ENCODE measurements at places on chromosomes 13 and 19.

DNA sequence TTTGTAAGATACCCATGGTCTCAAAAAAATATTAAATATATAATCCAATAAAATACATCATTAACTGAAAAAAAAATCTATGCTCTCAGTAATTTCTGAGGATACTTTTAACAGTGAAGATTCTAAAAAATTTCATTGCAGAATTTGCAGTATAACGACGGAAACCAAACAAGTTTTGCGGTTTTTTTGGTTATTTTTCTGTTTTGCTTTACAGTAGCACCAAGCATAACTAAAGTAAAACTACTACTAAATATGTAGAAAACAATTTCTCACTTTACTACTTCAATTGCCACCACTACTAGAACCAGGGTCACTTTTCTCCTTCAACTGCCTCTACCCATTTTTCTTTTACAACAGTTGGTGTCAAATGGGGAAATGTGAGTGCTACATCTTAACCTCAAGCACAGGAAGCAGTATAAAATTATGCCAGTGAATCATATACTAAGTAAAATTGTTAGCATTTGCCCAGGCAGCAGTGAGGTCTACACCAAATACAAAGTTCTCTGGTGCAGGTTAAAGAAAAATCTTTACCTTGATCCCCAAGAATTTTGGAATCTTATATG is 24.1 kb downstream of the MICU2 start:
- H3K4me3 ChIP-seq, result no peak overlapping the region
- peaks cover 3% of the 10 kb centered on the region for H3K36me3 ChIP-seq
- DNase-seq, result no peak
- no peak overlapping the region for H3K27ac ChIP-seq
- no peaks in the 10 kb centered on the region for H3K27me3 ChIP-seq

GRCh38 chr19:5263615-5264014 is 77.0 kb downstream of the PTPRS start:
- DNase-seq, result no peak
- no peak overlapping the region for H3K4me3 ChIP-seq
- H3K27me3 ChIP-seq, result no peaks in the 10 kb centered on the region
- no peaks in the 10 kb centered on the region for H3K4me1 ChIP-seq
- H3K27ac ChIP-seq, result no peak overlapping the region

DNA sequence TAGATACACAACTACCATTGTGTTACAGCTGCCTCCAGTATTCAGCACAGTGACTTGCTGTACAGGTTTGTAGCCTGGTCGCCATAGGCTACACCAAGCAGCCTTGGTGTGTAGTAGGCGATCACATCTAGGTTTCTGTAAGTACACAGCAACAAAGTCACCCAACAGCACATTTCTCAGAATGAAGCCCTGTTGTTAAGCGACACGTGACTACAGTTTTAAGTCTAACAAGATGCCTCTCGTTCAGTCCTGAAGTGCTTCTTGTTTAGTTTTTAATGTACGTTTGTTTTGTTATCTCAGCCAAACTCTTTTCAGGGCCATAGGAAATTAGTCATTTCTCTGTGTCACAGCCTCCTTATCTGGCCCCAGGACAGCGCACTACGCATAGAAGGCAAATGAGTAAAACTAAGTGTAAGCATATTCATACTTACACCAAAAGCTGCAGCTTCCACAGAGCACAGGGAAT is 50.0 kb upstream of the GPR183 start:
- no peak for DNase-seq
- H3K4me3 ChIP-seq, result no peak overlapping the region
- H3K36me3 ChIP-seq, result peaks cover 14% of the 10 kb centered on the region

GRCh38 chr19:55216461-55217198 is 7.3 kb upstream of the PTPRH start:
- H3K27ac ChIP-seq, result no peak overlapping the region
- H3K27me3 ChIP-seq, result peaks cover 7% of the 10 kb centered on the region
- H3K4me1 ChIP-seq, result peaks cover 13% of the 10 kb centered on the region
- DNase-seq, result peak; percentile 41
- H3K4me3 ChIP-seq, result no peak overlapping the region

- H3K27ac ChIP-seq, result no peak overlapping the region
- no peak for DNase-seq
- no peak overlapping the region for H3K4me3 ChIP-seq
- no peaks in the 10 kb centered on the region for H3K4me1 ChIP-seq
Observed at GRCh38 chr13:45707516-45708100, 5.5 kb downstream of the CBY2 start.

DNA sequence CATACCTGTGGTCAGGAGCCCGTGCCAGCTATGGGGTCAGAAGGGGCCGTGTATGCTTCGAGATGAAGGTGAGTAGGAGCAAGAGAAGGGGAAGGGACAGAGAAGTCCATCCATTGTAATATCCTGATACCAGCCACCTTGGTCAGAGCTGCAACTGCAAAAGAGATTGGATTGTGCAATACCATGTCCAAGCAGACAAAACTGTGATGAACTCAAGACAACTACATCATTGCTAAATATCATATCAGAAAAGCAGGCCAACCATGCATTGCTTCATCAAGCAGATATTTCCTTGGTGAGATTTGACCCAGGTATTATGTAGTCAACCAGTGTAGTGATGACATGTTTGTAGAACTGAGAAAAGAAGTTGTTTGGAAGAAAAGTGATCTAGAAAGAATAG is 12.1 kb downstream of the HNRNPUL1 start:
- no peak for DNase-seq
- peaks cover 97% of the 10 kb centered on the region for H3K36me3 ChIP-seq
- no peak overlapping the region for H3K27ac ChIP-seq
- no peaks in the 10 kb centered on the region for H3K4me1 ChIP-seq
- H3K4me3 ChIP-seq, result no peak overlapping the region
- H3K27me3 ChIP-seq, result no peaks in the 10 kb centered on the region

DNA sequence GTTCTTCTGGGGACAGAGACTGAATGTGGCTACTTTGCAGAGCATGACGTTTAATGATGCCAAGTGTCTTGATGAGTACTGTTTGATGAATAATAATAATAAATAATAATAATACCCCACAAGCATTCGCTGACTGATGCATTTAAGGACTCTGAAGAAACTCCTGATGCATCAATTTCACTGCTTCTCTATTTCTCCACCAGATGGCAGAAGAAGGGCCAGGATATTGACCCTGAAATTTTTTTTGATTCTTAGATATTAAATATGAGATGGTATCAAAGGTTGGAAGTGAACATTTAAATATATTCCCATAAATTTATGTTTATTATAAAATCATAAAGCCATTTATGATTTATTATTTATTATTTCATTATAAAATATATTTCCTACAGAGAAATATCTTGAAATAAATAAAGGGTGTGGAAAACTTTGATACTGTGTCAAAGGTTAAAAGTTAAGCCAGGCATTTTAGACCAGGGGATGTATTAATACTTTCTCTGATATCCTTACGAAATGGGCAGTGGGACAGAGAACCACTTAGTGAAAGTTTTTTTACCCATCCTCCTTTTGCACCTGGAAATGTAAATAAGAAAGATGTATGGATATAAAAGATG is 170.9 kb downstream of the LACC1 start:
- H3K27me3 ChIP-seq, result peaks cover 44% of the 10 kb centered on the region
- H3K36me3 ChIP-seq, result no peaks in the 10 kb centered on the region

- H3K4me3 ChIP-seq, result no peak overlapping the region
- H3K27me3 ChIP-seq, result peaks cover 43% of the 10 kb centered on the region
- H3K4me1 ChIP-seq, result peaks cover 5% of the 10 kb centered on the region
- H3K36me3 ChIP-seq, result no peaks in the 10 kb centered on the region
- no peak overlapping the region for H3K27ac ChIP-seq
- DNase-seq, result no peak
Observed at GRCh38 chr13:110414931-110415330, 107.8 kb downstream of the COL4A2 start.

DNA sequence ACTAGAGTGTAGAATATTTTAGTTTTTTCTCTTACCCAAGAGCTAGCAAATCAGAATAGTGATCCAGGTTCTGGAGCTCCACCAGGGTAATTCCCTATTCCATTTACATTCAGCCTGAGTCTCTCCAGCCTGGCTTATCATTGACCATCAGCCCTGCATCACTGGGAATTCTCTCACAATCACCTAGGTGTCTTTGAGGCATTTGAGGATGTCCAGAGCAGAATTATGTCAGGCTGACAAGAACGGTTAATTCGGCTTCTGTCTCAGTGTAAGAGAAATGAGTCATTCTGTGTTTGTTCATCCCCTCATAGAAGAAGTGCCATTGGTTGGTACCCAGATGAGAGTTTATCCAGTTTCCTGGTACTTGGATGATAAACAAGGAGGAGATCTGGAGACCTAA is 180.5 kb downstream of the ZNF737 start:
- no peaks in the 10 kb centered on the region for H3K4me1 ChIP-seq
- H3K36me3 ChIP-seq, result no peaks in the 10 kb centered on the region
- no peak for DNase-seq
- H3K4me3 ChIP-seq, result no peak overlapping the region
- no peak overlapping the region for H3K27ac ChIP-seq

- peak; percentile 17 for DNase-seq
- H3K36me3 ChIP-seq, result no peaks in the 10 kb centered on the region
- H3K4me1 ChIP-seq, result peaks cover 53% of the 10 kb centered on the region
- H3K27ac ChIP-seq, result no peak within 1 kb of the TSS
- peak within 1 kb of the TSS; percentile 59 for H3K4me3 ChIP-seq
- no peaks in the 10 kb centered on the region for H3K27me3 ChIP-seq
Observed at GRCh38 chr19:3365836-3366752, at the start of gene NFIC. Gene NFIC, plus strand, starts transcription at chr19:3366583. Its CDS starts 54 bp downstream, at chr19:3366637.

DNA sequence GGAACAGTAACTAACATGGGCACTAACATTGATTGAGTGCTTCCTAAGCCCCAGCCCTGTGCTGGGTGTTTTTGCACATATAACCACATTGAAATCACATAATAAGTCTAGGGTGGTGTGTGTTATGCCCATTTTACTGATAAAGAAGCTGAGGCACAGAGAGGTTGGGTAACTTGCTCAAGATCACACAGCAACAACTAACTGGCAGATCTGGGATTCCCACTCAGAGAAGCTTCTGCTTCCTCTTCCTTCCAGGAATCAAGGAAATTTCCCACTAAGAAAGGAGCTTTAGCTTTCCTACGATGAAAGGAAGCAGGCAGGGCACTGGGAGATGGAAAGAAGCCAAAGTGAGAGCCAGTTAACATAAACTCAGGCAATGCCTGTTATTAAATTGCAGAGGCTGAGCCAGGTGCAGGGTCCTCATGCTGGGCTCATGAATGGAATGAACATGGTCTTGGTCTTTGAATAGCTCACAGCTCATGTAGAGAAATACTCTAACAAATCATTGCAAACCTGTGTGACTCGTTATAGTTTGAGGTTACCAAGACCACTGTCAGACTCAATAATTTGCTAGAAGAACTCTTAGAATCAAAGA is 10.1 kb downstream of the SSC5D start:
- H3K27me3 ChIP-seq, result no peaks in the 10 kb centered on the region
- no peak overlapping the region for H3K27ac ChIP-seq
- DNase-seq, result no peak
- H3K4me3 ChIP-seq, result no peak overlapping the region
- no peaks in the 10 kb centered on the region for H3K36me3 ChIP-seq

- H3K27me3 ChIP-seq, result no peaks in the 10 kb centered on the region
- no peak for DNase-seq
- no peak overlapping the region for H3K27ac ChIP-seq
Observed at GRCh38 chr19:39918183-39918651, 16.2 kb downstream of the FCGBP start.

DNA sequence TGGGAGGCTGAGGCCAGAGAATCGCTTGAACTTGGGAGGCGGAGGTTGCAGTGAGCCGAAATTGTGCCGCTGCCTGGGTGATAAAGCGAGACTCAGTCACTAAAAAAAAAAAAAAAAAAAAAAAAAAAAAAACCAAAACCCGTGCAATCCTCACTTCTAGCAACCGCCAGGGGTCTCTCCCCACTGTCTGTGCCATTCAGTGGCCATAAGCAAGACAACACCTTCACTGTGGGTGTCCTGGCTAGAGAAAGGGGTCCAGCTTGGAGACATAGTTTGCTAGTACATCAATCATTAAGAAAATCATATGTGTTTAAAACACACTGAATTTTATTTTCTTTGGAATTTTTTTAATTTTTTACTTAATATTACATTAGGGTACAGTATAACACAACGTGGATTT is 68.2 kb downstream of the RASL11A start:
- no peaks in the 10 kb centered on the region for H3K4me1 ChIP-seq
- no peak overlapping the region for H3K4me3 ChIP-seq
- no peak for DNase-seq
- no peaks in the 10 kb centered on the region for H3K36me3 ChIP-seq
- H3K27me3 ChIP-seq, result peaks cover 4% of the 10 kb centered on the region

- peaks cover 26% of the 10 kb centered on the region for H3K36me3 ChIP-seq
- H3K27me3 ChIP-seq, result no peaks in the 10 kb centered on the region
- no peak for DNase-seq
- H3K4me3 ChIP-seq, result peak overlapping the region; percentile 64
- peaks cover 67% of the 10 kb centered on the region for H3K4me1 ChIP-seq
Observed at GRCh38 chr19:18833849-18834643, 2.3 kb downstream of the UPF1 start.

DNA sequence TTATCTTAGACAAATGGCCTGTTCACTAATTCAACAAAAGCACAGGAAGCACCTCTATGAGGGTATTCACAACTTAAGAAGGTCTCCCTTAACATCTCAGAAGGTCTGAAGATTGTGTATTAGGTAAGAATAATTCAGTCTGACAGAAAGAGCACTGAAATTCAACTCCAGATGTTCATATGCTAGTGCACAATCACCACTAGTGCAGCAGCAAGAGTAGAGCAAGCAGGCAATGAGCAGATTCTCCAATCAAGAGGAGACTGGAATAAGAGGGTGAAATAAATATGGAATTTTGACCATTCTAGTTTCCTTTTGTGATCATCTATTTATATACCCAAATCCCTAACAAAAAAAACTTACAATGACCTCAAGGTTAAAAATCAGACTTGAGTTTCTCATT is 52.0 kb downstream of the MPHOSPH8 start:
- no peak overlapping the region for H3K27ac ChIP-seq
- no peak for DNase-seq
- H3K36me3 ChIP-seq, result peaks cover 7% of the 10 kb centered on the region
- H3K4me3 ChIP-seq, result no peak overlapping the region
- H3K4me1 ChIP-seq, result no peaks in the 10 kb centered on the region

DNA sequence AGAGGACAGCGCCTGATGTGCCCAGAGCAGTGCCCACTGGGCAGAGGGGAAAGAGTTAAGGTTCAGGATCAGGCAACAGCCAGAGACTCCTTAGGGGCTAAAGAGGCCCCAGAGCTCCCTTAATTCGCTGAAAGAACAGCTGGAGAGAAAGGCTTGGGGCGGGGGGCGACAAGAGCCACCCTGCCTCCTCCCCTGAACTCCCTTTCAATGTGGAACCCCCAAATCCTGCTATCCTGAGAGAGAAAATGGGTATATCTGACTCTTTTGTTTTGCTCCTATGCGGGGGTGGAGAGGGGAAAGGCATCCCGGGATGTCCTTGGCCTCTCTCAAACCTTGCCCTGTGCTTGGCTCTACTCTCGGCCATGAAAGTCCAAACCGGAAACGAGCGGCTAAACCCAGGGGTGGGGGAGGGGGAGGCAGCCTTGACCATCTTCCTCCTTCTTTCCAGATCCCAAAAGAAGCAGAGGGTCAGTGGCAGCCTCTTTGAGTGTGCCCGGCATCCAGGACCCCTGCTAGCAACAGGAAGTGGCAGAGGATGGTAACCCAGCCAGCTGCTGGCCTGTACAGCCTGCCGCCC is 4.7 kb downstream of the PRKACA start:
- no peak overlapping the region for H3K27ac ChIP-seq
- H3K27me3 ChIP-seq, result no peaks in the 10 kb centered on the region
- H3K36me3 ChIP-seq, result no peaks in the 10 kb centered on the region
- DNase-seq, result no peak
- peaks cover 63% of the 10 kb centered on the region for H3K4me1 ChIP-seq

- no peak overlapping the region for H3K4me3 ChIP-seq
- H3K36me3 ChIP-seq, result peaks cover 73% of the 10 kb centered on the region
- no peaks in the 10 kb centered on the region for H3K4me1 ChIP-seq
- DNase-seq, result no peak
Observed at GRCh38 chr13:50936679-50937078, 27.1 kb downstream of the RNASEH2B start.
